ENCODE measurements at places on chromosomes 3 and 15. TPM values are rescaled to one million over a fixed set of nuclear protein-coding genes. Genes with fewer than 3 reads are reported as not detected.

Gene CHDH
- total RNA-seq, result 0.47 TPM

GRCh38 chr15:23038726-23039142 lies 635 bp downstream of the TUBGCP5 start:
- DNase-seq, result no peak
- no peaks in the 10 kb centered on the region for H3K27me3 ChIP-seq
- peak overlapping the region; percentile 65 for H3K4me3 ChIP-seq
- H3K4me1 ChIP-seq, result peaks cover 19% of the 10 kb centered on the region

Gene EHHADH
- 1.6 TPM for total RNA-seq

DNA sequence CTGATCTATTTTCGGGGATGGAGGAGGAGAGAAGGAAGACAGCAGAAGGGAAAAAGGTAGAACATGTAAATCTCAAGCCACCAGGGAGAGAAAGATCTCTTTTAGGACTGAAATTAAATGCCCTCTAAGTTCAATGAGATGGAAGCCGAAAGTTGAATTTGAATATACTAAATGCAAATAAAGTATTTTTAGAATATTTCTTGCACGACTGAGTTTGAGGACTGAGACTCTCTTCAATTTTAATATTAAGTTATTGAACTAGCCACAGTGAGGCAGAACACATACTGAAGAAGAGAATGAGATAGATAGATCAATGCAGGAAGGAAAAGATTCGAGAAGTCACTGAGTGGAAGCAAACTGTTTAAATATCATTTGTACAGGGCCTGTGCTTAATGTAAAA lies 399.9 kb upstream of the CBLB start:
- H3K4me3 ChIP-seq, result no peak overlapping the region
- H3K27me3 ChIP-seq, result no peaks in the 10 kb centered on the region
- no peaks in the 10 kb centered on the region for H3K4me1 ChIP-seq
- no peak overlapping the region for H3K27ac ChIP-seq
- DNase-seq, result no peak

GRCh38 chr15:99930696-99931095 lies 197.5 kb upstream of the LYSMD4 start:
- H3K4me1 ChIP-seq, result peaks cover 13% of the 10 kb centered on the region
- H3K27ac ChIP-seq, result no peak overlapping the region
- no peaks in the 10 kb centered on the region for H3K27me3 ChIP-seq
- no peak for DNase-seq
- no peaks in the 10 kb centered on the region for H3K36me3 ChIP-seq
- no peak overlapping the region for H3K4me3 ChIP-seq

- no peaks in the 10 kb centered on the region for H3K27me3 ChIP-seq
- no peak overlapping the region for H3K4me3 ChIP-seq
- no peak for DNase-seq
- H3K27ac ChIP-seq, result no peak overlapping the region
- H3K36me3 ChIP-seq, result no peaks in the 10 kb centered on the region
- no peaks in the 10 kb centered on the region for H3K4me1 ChIP-seq
Measured at GRCh38 chr3:28036599-28037575, 204.5 kb upstream of the CMC1 start.

GRCh38 chr3:195236076-195236798 lies 34.7 kb downstream of the XXYLT1 start:
- H3K27ac ChIP-seq, result no peak overlapping the region
- DNase-seq, result no peak
- H3K36me3 ChIP-seq, result no peaks in the 10 kb centered on the region
- H3K4me1 ChIP-seq, result no peaks in the 10 kb centered on the region

GRCh38 chr3:147809206-147809605 lies 400.0 kb downstream of the ZIC1 start:
- no peaks in the 10 kb centered on the region for H3K27me3 ChIP-seq
- no peak for DNase-seq
- H3K27ac ChIP-seq, result no peak overlapping the region
- no peaks in the 10 kb centered on the region for H3K36me3 ChIP-seq

DNA sequence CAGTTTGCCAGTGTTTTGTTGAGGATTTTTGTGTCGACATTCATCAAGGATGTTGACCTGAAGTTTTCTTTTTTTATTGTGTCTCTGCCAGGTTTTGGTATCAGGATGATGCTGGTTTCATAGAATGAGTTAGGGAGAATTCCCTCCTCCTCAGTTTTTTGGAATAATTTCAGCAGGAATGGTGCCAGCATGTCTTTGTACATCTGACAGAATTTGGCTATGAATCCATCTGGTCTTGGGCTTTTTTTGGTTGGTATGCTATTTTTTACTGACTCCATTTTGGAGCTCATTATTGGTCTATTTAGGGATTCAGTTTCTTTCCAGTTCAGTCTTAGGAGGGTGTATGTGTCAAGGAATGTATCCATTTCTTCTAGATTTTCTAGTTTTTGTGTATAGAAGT lies 320.0 kb upstream of the PPP2R3A start:
- DNase-seq, result no peak
- H3K4me3 ChIP-seq, result no peak overlapping the region
- H3K36me3 ChIP-seq, result no peaks in the 10 kb centered on the region
- H3K27ac ChIP-seq, result no peak overlapping the region
- H3K27me3 ChIP-seq, result no peaks in the 10 kb centered on the region
- no peaks in the 10 kb centered on the region for H3K4me1 ChIP-seq

Gene SERINC4
- total RNA-seq, result not detected

Gene STRA6
- total RNA-seq, result not detected

DNA sequence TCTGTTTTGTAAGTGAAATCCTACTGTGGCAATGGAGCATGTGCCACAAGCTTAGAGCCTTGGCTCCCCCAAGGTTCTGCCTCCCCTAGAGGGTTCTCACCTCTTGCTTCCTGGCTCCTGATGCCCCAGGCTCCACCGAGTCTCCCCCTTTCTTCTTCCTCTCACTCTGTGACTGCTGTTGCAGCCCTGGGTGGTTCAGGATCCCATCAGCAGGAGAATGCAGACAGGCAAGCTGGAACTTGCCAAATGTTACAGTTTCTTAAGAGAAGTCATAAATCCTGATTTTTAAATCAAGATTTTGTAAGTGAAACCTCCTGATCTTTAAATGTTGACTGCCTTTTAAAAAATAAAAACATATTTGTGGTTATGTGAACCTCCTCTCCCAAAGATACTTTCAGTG lies 133.9 kb downstream of the CCNL1 start:
- H3K36me3 ChIP-seq, result no peaks in the 10 kb centered on the region
- H3K27me3 ChIP-seq, result no peaks in the 10 kb centered on the region
- no peak overlapping the region for H3K4me3 ChIP-seq
- no peak overlapping the region for H3K27ac ChIP-seq
- DNase-seq, result no peak

DNA sequence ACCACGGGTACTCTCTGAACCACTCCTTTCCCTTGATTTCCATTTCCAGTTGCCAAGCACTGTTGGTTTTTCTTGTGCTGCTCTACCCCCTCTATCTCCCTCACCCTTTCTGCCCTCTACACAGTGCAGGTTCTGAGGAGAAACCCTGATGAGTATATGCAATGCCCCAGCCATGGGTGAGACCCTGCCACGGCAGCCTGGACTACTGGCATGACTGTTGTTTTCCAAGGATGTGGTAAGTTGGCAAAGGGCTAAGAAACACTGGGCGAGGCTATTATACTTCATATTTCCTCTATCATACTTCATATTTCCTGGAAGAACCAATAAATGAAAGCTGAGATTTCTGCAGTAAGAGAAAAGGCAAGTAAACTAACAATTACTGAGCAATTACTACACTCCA lies 27.9 kb downstream of the CHAC1 start:
- no peaks in the 10 kb centered on the region for H3K4me1 ChIP-seq
- H3K27ac ChIP-seq, result no peak overlapping the region
- DNase-seq, result no peak
- no peaks in the 10 kb centered on the region for H3K27me3 ChIP-seq

GRCh38 chr3:113575206-113575605 lies 42.9 kb downstream of the SIDT1 start:
- DNase-seq, result no peak
- H3K4me1 ChIP-seq, result no peaks in the 10 kb centered on the region
- H3K36me3 ChIP-seq, result peaks cover 3% of the 10 kb centered on the region
- H3K27ac ChIP-seq, result no peak overlapping the region
- H3K27me3 ChIP-seq, result no peaks in the 10 kb centered on the region

GRCh38 chr3:31291818-31292217 lies 240.9 kb upstream of the STT3B start:
- no peak overlapping the region for H3K27ac ChIP-seq
- H3K36me3 ChIP-seq, result no peaks in the 10 kb centered on the region
- no peaks in the 10 kb centered on the region for H3K27me3 ChIP-seq
- no peak for DNase-seq

Gene DNAJC13
- total RNA-seq, result 43.1 TPM

All from CD4-positive, alpha-beta memory T cell (primary cell).